Neural progenitor cell (in vitro differentiated cells): ENCODE measurements at places on chromosomes 12 and 14. TPM values are rescaled to one million over a fixed set of nuclear protein-coding genes. Genes with fewer than 3 reads are reported as not detected.

DNA sequence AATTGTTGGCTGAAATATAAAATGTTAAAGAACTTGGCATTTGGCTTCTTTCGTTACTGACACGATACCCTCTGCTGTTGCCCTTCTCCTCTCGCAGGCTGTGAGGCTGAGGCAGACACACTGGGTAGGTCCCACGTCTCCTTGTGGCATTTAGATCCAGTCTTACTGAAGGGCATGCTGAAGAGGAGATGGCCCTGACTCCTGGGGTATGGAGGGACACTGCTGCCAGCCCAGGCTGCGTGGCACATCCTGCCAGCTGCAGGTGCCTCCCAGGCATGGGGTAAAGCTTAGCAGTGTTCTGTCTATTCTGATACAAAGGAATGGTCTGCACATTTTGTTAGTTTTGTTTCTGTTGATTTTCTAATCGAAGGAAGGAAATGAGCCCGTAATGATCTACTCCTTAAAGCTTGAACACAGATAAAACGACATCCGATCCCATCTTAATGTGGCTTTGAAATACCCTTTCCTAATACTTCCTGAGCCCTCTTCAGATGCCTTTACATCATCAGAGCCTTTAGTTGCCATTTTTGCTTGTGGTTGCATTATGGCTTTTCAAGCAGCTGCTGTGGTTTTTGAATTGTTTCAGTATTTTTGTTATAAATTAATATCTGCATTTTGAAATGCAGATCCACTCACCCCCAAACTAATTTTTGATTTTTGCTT, 61.1 kb downstream of the WDR20 start:
- DNase-seq, result no peak
- no peak overlapping the region for H3K27ac ChIP-seq
- H3K4me3 ChIP-seq, result no peak overlapping the region
- no peaks in the 10 kb centered on the region for H3K27me3 ChIP-seq
- no peaks in the 10 kb centered on the region for H3K36me3 ChIP-seq

DNA sequence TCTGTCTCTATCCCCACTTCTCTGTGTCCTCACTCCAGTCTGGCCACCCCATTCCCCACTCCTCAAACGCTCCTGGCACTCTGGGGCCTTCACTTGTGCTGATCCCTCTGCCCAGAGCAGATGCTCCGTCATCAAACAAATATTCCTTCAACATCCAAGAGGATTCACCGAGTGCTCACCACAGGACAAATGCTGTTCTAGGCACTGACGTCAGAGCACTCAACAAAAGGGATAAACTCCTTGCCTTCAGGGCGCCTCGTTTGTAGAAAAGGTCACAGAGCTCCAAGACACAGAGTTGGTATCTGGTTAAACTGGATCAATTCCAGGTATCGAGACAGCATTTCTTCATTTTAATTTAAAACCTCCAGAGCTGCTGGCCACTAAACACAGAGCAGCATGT, 35.3 kb downstream of the PSMC1 start:
- DNase-seq, result no peak
- no peak overlapping the region for H3K4me3 ChIP-seq
- no peaks in the 10 kb centered on the region for H3K36me3 ChIP-seq
- H3K4me1 ChIP-seq, result no peaks in the 10 kb centered on the region

DNA sequence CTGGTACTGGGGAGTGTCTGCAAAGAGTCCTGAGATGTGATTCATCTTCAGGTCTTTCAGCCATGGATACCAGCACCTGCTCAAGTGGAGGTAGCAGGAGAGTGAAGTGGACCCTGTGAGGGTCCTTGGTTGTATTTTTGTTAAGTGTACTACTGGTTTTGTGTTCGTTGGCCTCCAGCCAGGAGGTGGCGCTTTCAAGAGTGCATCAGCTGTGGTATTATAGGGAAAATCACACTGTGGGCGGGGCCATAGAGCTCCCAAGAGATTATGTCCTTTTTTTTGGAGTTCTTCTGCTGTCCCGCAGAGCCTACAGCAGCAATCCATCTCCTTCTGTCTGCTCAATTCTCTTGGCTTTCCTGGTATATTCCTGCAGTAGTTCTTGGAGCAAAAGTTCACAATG, 66.8 kb downstream of the SPATA7 start:
- no peaks in the 10 kb centered on the region for H3K36me3 ChIP-seq
- no peak overlapping the region for H3K27ac ChIP-seq
- H3K4me3 ChIP-seq, result no peak overlapping the region
- H3K4me1 ChIP-seq, result no peaks in the 10 kb centered on the region

DNA sequence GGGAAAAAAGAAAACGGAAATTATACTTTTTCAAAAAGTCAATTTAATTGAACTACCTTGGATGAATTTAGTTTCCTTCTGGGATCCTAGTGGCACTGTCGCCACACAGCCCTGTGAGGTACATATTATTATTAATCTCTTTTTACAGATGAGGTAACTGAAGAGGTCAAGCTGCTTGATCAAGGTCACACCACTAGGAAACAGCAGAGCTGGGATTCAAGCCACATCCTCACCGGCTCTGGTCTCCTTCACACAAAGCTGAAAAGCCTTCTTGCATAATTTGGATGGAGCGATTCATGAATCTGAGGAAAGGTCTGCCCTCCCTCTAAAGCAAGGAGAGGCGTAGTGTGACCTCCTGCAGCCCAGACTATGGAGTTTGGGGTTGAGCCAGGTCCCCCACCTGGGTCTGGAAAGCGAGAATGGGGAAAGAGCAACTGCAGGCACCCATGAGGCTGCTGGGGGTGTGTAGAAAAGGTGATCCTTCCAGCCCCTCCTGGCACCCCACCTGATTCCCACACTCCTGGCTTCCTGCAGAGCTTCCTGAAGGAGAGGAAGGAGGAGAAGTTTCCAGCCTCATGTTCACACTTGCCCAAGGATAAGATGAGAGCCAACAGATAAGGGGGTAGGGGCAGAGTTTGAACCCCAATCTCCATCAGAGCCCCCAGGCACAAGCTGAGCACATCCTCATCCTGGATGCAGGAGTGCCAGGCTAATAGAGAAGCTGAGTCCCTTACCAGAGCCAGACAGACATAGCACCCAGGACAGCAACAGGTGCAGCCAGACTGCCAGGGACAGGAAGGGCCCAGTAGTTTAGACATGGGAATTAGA, 3.9 kb upstream of the KRT79 start:
- H3K27ac ChIP-seq, result no peak overlapping the region
- DNase-seq, result no peak
- H3K4me1 ChIP-seq, result peaks cover 5% of the 10 kb centered on the region
- no peak overlapping the region for H3K4me3 ChIP-seq

- no peaks in the 10 kb centered on the region for H3K36me3 ChIP-seq
- H3K4me3 ChIP-seq, result no peak overlapping the region
- no peaks in the 10 kb centered on the region for H3K27me3 ChIP-seq
- no peak for DNase-seq
- H3K4me1 ChIP-seq, result no peaks in the 10 kb centered on the region
These were observed 464.6 kb downstream of the ADAMTS20 start for GRCh38 chr12:43087195-43088091.

DNA sequence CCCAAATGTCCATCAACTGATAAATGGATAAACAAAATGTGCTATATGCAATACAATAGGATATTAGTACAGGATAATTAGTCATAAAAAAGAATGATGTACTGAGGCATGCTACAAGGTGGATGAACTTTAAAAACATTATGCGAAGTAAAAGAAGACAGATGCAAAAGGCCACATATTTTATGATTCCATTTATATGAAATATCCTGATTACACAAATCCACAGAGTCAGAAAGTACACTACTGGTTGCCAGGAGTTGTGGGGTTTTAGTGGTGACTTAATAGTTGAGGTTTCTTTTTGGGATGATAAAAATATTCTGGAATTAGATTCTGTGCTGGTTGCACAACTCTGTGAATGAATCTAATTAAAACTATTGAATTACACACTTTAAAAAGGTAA, 12.6 kb downstream of the TRIM9 start:
- no peaks in the 10 kb centered on the region for H3K4me1 ChIP-seq
- H3K27ac ChIP-seq, result no peak overlapping the region
- H3K4me3 ChIP-seq, result no peak overlapping the region
- H3K27me3 ChIP-seq, result no peaks in the 10 kb centered on the region
- H3K36me3 ChIP-seq, result no peaks in the 10 kb centered on the region

GRCh38 chr14:89000007-89000942, 175.8 kb downstream of the TTC8 start:
- H3K27me3 ChIP-seq, result no peaks in the 10 kb centered on the region
- DNase-seq, result peak; percentile 10
- no peak overlapping the region for H3K4me3 ChIP-seq
- no peaks in the 10 kb centered on the region for H3K4me1 ChIP-seq

- no peak overlapping the region for H3K4me3 ChIP-seq
- peaks cover 8% of the 10 kb centered on the region for H3K4me1 ChIP-seq
- no peak overlapping the region for H3K27ac ChIP-seq
- no peak for DNase-seq
- H3K27me3 ChIP-seq, result peaks cover 43% of the 10 kb centered on the region
- no peaks in the 10 kb centered on the region for H3K36me3 ChIP-seq
These were observed 20.3 kb downstream of the SOCS2 start for GRCh38 chr12:93592641-93593406.

GRCh38 chr12:30164382-30165318, 380.9 kb upstream of the TMTC1 start:
- no peak for DNase-seq
- H3K27ac ChIP-seq, result no peak overlapping the region
- H3K4me1 ChIP-seq, result no peaks in the 10 kb centered on the region
- H3K4me3 ChIP-seq, result no peak overlapping the region

GRCh38 chr12:19572920-19573558, 133.7 kb downstream of the AEBP2 start:
- DNase-seq, result peak; percentile 62
- H3K27ac ChIP-seq, result no peak overlapping the region
- no peaks in the 10 kb centered on the region for H3K27me3 ChIP-seq

- peak overlapping the region; percentile 66 for H3K27ac ChIP-seq
- peak; percentile 59 for DNase-seq
- H3K4me1 ChIP-seq, result peaks cover 38% of the 10 kb centered on the region
- H3K4me3 ChIP-seq, result peak overlapping the region; percentile 48
- H3K27me3 ChIP-seq, result no peaks in the 10 kb centered on the region
These were observed 55.2 kb upstream of the CERS5 start for GRCh38 chr12:50222275-50222783.

DTX1 gene
- total RNA-seq, result 0.49 and 5.2 TPM in 2 replicates

- peaks cover 6% of the 10 kb centered on the region for H3K4me1 ChIP-seq
- H3K27me3 ChIP-seq, result peaks cover 26% of the 10 kb centered on the region
- DNase-seq, result no peak
- no peak overlapping the region for H3K27ac ChIP-seq
- H3K4me3 ChIP-seq, result no peak overlapping the region
These were observed 2.8 kb downstream of the SLC2A13 start for GRCh38 chr12:40103043-40103442.

GRCh38 chr12:26204612-26205289, 9.4 kb downstream of the SSPN start:
- H3K36me3 ChIP-seq, result no peaks in the 10 kb centered on the region
- peaks cover 4% of the 10 kb centered on the region for H3K27me3 ChIP-seq
- no peak for DNase-seq
- H3K4me1 ChIP-seq, result no peaks in the 10 kb centered on the region
- no peak overlapping the region for H3K4me3 ChIP-seq
